Suppressor macrophage (primary cell): ENCODE measurements at places on chromosomes 4 and X.

DNA sequence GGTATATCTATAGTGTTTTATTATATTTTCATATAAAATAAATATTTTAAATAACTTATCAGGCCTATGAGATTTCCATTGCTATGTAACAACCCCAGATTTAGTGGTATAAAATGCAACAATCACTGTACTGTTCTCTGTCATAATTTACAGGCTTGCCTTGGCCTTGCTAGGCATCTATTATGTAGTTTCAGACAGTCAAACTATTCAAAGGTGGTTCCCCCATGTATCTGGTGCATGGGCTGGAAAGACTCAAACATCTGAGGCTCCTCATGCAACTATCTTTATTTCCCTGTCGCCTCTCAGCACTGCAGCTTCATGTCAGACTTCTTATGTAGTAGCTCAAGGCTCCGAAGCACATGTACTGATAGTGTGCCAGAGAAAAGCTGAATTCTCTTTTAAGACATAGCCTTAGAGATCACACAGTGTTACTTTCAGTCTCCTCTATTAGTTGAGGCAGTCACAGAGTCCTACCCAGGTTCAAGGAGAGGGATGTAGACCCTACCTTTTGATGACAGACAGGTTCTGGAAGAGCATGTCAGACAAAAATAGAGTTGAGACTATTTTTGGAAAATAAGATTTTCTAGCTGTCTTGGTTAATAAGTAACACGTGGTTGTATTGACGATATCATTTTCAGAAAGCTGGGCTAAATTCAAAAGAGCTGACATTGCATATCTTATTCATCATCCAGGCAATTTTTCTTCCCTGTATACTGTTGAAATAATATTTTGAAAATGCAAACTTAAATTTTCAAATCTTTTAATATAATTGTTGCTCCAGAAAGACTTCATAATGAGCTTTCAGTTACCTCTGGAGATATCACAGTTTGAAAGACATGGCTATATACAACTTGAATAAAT lies 19.4 kb downstream of the MTTP start:
- no peak for DNase-seq

GRCh38 chr4:54677853-54678650 lies 20.3 kb downstream of the KIT start:
- DNase-seq = no peak

- peak; percentile 45 for DNase-seq
Measured at GRCh38 chr4:89708903-89709421, 128.0 kb downstream of the SNCA start.

- DNase-seq = no peak
Measured at GRCh38 chr4:180330521-180330920, 1912.7 kb upstream of the TENM3 start.

DNA sequence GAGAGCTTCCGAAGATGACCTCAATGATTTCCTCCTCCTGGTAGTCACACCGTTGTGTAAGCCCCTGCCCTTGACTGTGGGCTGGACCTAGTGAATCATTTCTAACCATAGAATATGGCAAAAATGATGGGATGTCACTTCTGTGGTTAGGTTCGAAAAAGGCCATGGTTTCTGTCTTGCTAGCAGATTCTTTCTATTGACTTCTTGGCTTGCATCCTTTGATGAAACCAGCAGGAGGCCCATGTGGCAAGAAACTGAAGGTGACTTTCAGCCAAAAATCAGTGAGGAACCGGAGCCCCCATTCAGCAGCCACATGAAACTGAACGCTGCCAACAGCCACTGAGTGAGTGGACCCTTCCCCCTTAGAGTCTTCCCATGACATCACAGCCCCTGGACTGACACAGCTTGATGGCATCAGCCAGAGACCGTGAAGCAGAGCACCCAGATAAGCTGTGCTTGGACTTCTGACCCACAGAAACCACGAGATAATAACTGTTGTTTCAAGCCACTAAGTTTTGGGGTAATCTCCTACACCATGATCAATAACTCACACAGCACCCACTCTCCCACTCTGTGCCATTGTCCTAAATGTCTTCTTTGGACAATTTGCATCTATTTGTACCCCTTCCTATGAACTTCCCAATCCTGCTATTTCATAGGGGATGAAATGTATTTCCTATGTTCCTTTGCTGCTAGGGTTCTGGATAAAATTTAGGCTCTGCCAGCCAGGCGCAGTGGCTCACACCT lies 148.0 kb upstream of the STX18 start:
- no peak for DNase-seq

GRCh38 chr4:6239486-6239885 lies 30.2 kb upstream of the WFS1 start:
- no peak for DNase-seq

DNA sequence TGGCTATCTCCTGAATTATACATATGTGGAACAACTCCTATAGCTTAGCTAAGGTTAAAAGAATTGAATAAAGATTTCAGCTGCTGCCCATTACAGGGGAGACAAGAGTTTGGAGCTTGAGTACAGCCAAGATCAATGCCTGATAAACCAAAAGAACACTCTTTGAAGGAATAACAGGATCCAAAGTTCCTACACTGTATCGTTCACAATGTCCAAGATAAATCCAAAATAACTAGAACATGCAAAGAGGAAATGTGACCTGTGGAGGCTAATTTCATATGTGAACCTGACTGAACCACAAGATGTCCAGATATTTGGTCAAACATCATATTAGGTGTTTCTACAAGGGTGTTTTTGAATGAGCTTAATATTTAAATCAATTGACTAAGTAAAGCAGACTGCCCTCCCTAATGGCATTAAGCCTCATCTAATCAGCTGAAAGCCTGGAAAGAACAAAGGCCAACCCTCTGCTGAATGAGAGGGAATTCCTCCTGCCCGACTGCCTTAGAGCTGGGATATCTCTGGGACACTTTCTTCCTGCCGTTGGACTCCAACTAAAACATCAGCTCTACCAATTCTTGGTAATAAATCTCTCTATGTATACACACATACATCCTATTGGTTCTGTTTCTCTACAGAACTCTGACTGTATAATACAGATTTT lies 19.2 kb downstream of the RFC1 start:
- DNase-seq = no peak

GRCh38 chr4:25773358-25773757 lies 89.4 kb downstream of the SEL1L3 start:
- DNase-seq = no peak

DNA sequence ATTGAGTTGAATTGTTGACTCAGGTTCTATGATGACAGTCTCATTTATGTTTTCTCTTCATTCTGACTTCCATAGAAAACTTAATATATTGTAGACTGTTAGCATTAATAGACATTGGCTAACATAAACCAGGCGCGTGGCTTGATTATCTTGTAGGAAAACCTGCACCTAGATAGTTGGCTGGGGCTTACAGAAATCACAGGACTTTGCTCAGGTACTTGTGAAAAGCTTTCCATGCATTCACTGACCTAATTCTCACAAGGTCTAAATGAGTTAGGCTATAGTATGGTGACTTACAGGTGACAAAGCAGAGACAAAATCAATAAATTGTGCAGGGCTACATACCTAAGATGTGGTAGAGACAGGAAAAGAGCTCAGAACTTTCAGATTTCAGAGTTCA lies 212.8 kb downstream of the GPAT3 start:
- DNase-seq = no peak

- no peak for DNase-seq
Measured at GRCh38 chr4:138103597-138104283, 138.4 kb downstream of the SLC7A11 start.

DNA sequence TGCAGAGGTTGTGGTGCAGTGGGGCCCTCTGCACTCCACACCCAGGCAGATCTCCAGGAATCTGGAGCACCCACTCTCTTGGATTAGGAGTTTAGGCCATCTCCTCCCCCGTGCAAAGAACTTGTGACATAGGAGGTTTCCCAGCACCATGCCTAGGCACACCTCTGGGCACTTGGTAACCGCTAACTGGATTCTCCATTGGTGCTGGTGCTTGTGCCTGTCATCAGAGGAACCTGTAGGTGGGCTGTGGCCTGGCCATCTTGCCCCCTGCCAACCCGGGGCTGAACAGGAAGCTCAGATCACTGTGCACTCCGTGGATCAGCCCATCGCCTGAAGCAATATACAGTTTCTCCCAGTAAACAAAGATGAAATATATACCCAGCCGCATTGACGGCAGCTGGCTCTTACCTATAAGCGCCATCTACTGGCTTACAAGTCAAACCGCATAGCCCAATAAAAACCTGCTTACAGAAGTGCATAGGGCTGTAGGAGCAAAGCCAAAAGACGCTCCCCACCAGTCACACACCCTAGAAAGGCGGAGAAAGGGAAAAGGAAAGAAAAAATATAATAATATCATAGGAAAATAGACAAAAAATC lies 19.1 kb upstream of the TEX13B start:
- peak; percentile 25 for DNase-seq

DNA sequence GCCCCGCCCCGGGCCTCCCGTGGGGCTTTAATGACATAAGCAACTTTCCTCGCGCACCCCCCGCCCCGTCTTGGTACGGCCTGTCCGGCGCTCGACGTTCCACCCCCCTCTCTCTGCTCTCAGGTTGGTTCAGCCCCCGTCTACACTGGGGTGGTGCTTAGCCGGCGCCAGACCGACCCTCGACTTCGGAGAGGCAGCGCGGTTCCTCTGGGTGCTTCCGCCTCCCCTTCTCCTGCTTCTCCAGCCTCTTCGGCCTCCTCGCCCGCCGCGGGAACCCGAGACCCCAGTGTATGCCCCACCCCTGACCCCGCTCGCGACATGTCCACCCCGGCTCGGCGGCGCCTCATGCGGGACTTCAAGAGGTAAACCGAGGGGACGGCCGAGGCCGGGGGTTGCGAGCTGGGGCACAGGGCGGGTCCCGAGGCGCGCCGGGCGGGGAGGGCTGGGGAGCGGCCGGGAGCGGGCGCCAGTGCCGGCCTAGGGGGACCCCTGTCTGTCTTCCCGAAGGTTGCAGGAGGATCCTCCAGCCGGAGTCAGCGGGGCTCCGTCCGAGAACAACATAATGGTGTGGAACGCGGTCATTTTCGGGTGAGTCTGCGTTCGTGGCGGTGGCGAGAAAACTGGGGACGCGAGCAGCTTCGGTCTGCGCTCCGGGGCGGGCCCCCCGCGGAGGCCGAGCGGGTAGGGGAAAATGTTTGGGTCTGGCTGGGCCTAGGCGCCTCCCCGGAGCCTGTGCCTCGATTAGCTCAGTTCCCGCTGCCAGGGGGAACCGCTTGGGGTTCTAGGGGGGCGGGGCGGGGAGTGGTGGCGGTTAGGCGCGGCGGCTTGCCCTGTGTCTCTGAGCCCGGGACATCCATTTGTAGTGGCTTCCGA lies at the start of gene UBE2A:
Gene UBE2A, plus strand, starts transcription at position 170 of the 873 bp plus-strand sequence. Its CDS starts 149 bp downstream, at position 319.
- DNase-seq = peak; percentile 91

DNA sequence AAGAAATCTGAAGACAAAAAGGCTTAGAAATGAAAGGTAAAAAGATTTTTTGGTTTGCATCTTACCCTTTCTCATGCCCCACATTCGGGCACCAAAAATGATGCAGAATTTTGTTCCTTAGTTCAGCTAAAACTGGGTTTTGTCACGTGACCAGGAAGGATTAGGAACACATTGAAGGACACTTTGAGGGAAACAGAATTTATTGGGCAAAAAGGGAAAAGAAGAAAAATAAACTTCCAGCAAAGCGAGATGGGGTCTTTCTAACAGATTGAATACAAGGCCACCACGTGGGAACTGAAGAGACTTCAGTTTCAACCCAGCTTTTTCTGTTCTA lies 81.3 kb upstream of the SMARCA5 start:
- DNase-seq = no peak

- no peak for DNase-seq
Measured at GRCh38 chr4:147957446-147957845, 225.6 kb downstream of the ARHGAP10 start.

DNA sequence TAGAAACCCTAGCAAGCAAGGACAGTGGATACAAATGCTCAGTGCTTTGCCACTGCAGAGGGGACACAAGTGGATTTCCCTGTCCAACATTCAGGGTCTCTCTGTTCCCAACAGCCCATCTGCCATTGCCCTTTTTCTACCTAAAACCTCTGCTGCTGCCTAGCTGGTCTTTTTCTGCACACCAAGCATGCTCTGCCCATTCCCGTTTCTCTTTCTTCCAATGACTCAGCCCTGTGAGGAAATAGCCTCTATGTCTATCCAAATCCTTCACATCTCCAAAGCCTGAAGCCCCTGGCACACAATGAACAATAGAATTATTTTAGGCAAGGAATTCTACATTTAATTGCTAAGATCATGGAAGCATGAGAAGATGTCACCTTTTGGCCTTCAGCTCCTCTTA lies 5.7 kb upstream of the AMELX start:
- DNase-seq = no peak

DNA sequence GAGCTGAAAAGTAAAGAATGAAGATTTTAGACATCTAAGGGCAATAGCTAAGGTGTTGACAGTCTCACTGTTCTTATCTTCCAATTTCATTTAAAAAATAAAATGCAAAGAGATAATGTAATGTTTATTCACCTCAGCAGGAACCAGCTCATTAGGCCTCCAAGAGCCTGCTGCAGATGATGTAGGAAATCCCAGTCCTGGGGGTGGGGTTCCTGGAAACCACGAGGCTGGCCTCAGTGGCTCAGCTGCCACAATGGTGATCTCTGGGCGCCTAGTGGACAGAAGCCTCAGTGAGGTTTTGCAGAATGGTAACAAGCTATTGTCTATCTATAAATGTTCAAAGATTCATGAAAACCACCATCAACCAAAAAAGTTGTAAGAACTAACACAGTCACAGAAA lies 77.3 kb downstream of the RPS3A start:
- DNase-seq = no peak

GRCh38 chrX:29419774-29420553 lies 795.4 kb upstream of the MAGEB2 start:
- DNase-seq = no peak

DNA sequence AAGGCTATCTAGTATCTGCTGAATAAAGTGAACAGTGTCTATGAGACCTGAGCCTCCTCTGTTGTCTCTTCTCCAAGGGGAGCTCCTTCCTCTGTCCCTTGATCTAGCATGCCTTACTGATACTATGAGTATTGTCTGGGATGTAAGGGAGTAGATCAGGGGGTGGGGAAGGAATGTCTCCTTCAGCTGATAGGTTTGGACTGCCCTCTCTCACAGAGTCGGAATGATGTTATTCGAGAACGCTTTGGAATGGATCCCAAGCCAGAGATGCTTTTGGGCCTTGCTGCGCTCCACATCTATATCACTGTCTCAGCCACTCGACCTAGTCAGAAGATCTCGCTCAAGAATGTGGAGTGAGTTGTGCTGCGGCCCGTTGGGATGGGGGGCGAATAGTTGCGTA lies 68.3 kb upstream of the PRPS1 start:
- no peak for DNase-seq

- DNase-seq = no peak
Measured at GRCh38 chrX:3699821-3700381, 13.5 kb downstream of the PRKX start.

DNA sequence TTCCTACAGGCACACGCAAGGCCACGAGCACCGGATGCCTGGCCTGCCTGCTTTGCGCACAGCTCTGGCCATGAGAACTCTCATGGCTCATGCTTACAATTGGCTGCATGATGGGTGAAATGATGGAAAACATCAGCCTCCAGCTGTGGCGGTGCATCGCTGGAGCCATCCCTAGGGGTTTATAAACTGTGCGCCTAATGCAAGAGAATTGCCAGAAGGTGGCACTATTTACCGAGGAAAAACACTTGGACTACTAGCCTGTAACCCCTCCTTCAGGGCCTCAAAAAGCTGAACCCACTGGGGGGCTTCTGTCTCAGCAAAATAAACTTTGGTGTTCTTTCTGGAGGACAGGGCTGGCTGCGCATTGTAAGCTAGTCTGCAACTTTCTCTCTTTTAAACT lies 51.9 kb downstream of the PHKA2 start:
- peak; percentile 34 for DNase-seq
